ENCODE measurements at places on chromosomes 16 and 17.
A peak's percentile ranks its signal among the peaks of the same experiment; 100 is the strongest.

GRCh38 chr16:9151597-9151996, 60.2 kb downstream of the HAPSTR1 start:
- no peak for DNase-seq

- DNase-seq: no peak
These were observed 5.3 kb upstream of the HAS3 start for GRCh38 chr16:69100071-69100691.

- DNase-seq: no peak
These were observed 54.2 kb downstream of the ANKFY1 start for GRCh38 chr17:4209611-4210010.

GRCh38 chr17:73969956-73970355, 233.5 kb upstream of the RPL38 start:
- DNase-seq: no peak

GRCh38 chr16:82819286-82819685, 192.5 kb downstream of the CDH13 start:
- no peak for DNase-seq

DNA sequence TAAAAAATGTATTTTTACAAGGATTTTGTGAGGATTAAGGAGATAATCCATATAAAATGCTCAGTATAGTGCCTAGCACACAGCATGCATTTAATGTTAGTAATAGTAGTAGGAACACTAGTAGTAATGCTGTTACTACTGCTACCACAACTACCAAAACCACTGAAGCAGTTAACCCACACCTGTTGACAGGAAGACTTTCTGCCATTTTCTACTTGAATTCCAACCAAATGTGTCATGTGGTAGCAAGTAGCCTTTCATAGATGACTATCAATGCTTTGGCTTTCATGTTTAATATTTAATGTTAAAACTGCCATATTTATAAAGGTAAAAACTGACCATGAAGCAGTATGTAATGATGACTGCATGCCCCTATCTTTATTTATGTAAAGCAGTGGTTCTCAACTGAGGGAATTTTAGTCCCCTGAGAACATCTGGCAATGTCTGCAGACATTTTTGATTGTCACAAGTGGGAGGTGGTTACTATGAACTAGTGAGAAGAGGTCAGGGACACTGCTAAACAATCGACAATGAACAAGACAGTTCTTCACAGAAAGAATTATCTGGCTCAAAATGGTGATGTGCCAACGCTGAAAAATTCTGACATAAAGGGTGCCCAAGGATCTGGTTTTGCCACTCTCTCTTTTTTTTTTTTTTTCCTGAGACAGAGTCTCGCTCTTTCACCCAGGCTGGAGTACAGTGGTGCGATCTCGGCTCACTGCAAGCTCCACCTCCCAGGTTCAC, 89.4 kb downstream of the ITFG1 start:
- DNase-seq: no peak

- no peak for DNase-seq
These were observed 12.0 kb downstream of the MILR1 start for GRCh38 chr17:64460955-64461354.

GRCh38 chr17:45950888-45951287, 48.2 kb upstream of the STH start:
- DNase-seq: no peak

DNA sequence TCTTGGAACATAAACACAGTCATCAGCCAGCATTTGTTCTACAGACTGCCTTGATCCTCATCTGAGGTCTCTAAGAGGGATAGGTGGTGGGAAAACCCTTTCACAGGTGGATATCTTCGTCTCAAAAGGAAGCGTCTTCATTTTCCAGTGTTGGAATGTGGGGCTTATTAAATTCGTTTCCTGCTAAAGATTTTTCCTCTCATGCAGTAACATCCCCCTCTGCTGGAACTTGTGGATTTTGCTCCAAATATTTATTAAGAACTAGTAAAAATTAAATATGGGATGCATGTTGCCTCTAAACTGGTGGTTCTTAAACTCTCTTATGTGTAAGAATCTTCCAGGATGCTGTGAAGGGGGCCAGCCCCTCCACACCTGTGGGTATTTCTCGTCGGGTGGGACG, 20.1 kb upstream of the MLYCD start:
- no peak for DNase-seq

- DNase-seq: no peak
These were observed 194.9 kb upstream of the RBFOX1 start for GRCh38 chr16:7137560-7138330.

DNA sequence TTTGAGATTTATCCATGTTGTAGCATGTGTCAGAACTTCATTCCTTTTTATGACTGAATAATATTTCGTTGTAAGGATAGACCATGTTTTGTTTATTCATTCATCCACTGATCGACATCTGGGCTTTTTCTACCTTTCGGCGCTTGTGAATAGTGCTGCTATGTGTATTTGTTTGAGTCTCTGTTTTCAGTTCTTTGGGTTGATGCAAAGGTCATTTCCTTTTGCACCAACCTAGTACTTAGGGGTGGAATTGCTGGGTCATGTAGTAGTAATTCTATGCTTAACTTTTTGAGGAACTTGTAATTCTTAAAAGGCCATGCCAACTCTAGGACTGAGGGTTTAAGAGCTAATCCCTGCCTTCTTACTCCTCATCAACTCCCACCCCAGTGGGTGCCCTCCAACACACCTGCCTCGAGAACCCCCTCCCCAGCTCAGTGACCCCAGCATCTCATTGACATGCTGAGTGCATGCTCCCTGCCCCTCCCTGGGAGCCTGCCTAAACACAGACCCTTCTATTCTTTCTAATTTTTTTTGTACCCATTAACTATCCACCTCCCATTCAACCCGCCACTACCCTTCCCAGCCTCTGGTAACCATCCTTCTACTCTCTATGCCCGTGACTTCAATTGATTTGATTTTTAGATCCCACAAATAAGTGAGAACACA, 51.2 kb downstream of the ABAT start:
- DNase-seq: no peak

GRCh38 chr17:42975265-42975664, 4.6 kb downstream of the PTGES3L start:
- no peak for DNase-seq

DNA sequence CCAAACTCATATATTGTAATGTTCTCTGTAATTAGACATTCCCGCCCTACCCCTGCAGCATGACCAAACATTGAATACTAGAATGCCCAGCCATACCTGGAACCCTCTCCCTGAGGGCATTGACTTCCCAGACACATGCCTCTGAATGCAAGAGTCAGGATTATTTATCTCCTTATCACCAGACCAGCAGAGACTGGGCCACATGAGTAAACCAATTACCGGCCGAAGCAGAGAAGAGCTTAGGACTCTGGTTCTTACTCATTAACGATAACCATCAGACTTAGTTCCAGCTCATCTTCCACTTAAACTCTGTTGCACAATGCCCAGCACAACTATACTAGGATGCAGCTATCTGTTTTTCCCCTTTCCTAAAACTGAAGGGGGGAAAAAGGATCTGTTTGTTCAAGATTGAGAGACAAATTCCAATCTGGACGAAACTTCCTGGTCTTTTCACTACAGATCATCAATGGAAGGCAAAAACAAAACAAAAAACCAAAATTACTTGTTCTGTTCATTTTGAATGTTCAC, 88.2 kb upstream of the CORO6 start:
- no peak for DNase-seq

DNA sequence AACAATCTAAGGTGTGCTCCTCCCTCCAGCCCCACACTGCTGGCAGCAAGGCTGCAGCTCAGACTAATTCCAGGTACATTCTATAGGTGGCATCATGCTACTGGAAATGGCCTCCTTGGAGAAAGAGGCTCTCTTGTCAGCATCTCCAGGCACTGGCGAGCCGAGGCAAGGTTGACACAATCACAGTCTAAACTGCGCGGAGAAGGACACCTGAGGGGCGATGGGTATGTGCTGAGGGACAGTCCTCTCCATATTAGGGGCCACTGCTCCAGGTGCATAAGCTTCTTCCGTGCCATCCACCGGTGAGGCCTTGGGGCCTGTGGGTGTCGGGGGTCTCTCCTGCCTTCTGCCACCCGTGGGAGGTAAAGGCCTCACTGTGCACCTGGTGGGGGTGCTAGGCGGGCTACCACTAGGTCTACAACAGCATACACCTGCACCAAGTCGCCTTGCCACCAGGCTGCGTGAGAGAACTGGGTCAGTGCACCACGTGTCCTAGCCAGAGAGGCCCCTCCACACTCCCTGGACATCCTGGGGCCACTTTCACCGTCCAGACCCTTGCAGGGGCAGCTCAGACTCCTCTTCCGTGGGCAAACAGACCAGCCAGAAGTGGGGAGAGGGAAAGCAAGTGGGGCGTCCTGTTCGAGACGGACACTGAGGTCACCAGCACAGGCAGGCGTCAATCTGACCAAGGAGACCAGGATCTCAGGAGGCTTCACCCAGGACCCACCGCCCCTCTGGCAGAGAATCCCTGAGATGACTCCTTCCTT, 12.1 kb upstream of the CBX8 start:
- no peak for DNase-seq

DNA sequence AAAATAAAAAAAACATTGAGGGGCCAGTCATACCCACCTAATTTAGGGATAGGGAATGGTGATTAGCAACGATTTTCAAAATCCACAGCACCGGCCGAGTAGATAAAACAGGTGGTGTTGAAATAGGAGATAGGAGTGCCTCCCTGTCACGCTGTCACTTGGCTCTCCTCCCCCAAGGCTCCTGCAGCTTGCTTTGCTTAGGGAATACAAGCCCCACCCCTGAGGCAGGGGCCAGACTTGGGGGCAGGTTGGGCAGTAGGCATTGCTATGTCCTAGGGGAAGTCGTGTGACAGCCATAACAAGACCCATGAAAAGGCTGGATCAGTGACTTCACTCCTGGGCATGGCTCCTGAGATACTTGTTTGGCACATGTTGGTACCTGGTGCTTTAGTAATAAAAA, 25.8 kb downstream of the POLR2A start:
- no peak for DNase-seq

GRCh38 chr17:21165922-21166594, 39.3 kb downstream of the DHRS7B start:
- DNase-seq: no peak

- DNase-seq: no peak
These were observed 16.5 kb downstream of the ZNF18 start for GRCh38 chr17:11980813-11981212.

DNA sequence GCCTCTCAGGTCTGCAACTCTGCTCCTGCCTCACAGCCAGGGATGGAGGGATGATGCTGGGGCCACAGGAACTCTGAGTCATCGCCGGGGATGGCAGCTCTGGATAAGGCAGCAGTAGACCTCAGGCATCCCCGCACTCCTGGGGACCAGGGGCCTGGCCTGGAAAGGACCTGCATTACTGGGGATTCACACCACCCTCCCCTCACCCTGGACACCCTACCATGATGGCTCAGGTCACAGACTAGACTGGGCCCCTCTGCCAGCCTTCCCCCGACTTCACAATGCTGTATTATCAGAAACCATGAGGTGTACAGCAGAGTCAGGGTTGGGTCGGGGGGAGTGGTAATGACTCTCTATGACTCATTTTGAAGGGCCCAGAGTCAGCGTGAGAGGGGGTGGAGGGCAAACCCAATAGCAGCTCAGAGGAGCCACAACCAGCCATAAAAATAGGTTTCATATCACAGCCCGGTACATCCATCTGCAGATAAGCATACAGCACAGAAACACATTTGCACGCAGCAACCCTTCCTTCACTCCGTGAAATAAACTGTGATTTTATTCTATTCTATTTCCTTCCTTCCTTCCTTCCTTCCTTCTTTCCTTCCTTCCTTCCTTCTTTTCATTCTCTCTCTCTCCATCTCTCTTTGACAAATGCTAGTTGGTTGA, 28.8 kb downstream of the DYNLRB2 start:
- peak; percentile 60 for DNase-seq

DNA sequence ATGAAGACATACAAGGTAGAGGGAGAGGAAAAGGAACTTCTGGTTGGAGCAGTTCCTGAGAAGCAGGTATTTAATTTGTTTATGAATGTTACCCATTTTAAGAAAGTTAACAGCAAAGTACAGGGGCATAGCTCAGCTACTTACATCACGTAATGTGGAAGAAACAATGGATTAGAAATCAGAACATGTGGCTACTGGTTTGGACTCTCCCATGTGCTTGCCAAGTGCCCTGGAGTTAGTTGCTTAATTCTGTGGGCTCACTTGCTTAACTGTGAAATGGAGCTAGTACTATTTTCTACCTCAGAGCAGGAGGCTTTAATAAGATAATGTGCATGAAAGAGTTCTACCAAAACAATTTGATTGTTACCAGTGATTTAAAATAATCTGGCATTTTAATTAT, 27.3 kb downstream of the RSPRY1 start:
- DNase-seq: no peak

DNA sequence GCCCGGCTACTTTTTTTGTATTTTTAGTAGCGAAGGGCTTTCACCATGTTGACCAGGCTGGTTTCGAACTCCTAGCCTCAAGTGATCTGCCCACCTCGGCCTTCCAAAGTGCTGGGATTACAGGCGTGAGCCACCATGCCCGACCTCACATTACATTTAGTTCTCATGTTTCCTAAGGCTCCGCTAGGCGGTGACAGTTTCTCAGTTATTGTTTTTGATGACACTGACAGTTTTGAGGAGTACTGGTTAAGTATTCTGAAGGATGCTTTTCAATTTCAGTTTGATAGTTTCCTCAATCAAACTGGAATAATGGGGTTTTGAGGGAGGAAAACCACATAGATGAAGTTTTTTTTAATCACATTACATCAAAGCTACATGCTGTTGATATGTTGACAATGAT, 1028.5 kb downstream of the CDH8 start:
- DNase-seq: no peak

GRCh38 chr16:67675999-67676398, 9.4 kb downstream of the C16orf86 start:
- no peak for DNase-seq

GRCh38 chr16:13095061-13095460, 193.7 kb downstream of the SHISA9 start:
- no peak for DNase-seq

- DNase-seq: no peak
These were observed 298.1 kb upstream of the IRX5 start for GRCh38 chr16:54632322-54633220.

- no peak for DNase-seq
These were observed 254.1 kb upstream of the N4BP1 start for GRCh38 chr16:48864055-48864454.

DNA sequence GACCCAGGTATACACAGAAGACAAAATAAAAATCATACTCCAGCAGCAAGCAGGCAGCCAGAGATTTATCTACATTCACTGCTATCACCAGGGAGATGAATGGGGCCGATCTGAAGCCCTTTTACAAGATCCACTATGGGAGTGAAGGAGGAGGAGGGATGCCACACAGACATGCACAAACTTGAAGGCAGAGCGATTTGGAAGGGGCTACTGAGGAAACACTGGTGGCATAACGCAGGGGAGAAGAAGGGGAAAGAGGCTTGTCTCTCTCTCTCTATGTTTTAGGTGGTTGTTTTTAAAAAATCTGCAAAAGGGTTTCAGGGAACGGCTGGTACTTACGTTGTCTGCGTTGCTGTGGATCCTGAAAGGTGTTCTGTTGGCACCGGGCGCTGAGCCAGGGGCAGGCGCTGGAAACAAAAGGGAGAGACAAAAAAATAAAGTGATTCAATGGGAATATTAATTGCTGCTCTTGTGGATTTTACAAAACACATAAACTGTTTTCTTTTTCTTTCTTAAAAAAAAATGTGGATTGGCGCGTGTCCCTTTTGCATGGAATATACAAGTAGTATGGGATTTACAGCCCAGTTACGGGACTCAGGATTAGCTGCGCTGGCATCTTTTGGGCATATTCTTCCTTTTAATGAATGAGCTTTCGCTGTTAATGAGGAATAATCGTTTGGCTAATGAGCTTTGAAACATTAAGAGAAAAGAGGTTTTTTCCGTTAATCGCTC, 255.3 kb upstream of the PMFBP1 start:
- DNase-seq: no peak

All from GM10248 (cell line).